B cell (primary cell): ENCODE measurements at places on chromosomes 3 and 15. TPM values are rescaled to one million over a fixed set of nuclear protein-coding genes. Genes with fewer than 3 reads are reported as not detected.

The GOLGA6D gene
- total RNA-seq: not detected in 2 replicates

The USP19 gene
- total RNA-seq: 87.3 and 89.9 TPM in 2 replicates

The RPN1 gene
- total RNA-seq: 80.6 and 83.2 TPM in 2 replicates

The GRAMD1C gene
- 47.1 and 52.5 TPM in 2 replicates for total RNA-seq

The HRH1 gene
- total RNA-seq: not detected in 2 replicates
